GM23248 (cell line): ENCODE measurements at places on chromosomes 6 and 20. TPM values are rescaled to one million over a fixed set of nuclear protein-coding genes. Genes with fewer than 3 reads are reported as not detected.

DNA sequence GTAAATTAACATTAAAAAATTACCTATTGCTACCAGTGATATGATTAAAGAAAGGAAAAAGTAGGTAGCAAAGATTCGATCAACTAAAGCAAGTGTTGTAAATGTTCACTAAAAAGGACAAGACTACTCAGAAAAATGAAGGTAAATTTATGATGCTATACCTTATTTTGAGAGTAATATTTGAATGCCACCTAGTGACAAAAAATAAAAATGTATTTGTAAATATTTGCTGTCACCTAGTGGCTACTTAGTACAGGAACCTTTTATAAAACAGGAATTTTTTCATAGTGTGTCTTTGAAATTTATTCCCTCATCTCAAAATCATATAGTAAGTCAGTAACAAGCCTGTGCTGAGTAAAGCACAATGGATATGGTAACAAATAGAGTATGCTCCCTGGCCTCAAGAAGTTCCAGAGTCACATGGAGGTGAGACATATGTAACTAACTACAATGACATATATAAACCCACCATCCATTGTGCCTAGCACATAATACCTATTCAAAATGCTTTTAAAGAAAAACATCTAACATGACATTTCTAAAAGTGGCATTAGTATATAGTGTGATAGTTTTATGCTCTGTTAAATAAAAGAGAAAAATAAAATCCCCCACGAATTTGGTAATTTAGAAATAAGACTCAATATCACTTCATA lies 193.1 kb upstream of the SIM1 start:
- no peak overlapping the region for H3K27ac ChIP-seq
- H3K36me3 ChIP-seq = peaks cover 9% of the 10 kb centered on the region; the same call in 1 of the 2 replicates
- peaks cover 10% of the 10 kb centered on the region for H3K4me1 ChIP-seq
- H3K27me3 ChIP-seq = no peaks in the 10 kb centered on the region
- no peak overlapping the region for H3K4me3 ChIP-seq

GRCh38 chr20:50023116-50023805 lies 40.5 kb downstream of the SNAI1 start:
- H3K27ac ChIP-seq = no peak overlapping the region
- no peaks in the 10 kb centered on the region for H3K36me3 ChIP-seq
- peaks cover 23% of the 10 kb centered on the region for H3K4me1 ChIP-seq
- H3K27me3 ChIP-seq = no peaks in the 10 kb centered on the region

DNA sequence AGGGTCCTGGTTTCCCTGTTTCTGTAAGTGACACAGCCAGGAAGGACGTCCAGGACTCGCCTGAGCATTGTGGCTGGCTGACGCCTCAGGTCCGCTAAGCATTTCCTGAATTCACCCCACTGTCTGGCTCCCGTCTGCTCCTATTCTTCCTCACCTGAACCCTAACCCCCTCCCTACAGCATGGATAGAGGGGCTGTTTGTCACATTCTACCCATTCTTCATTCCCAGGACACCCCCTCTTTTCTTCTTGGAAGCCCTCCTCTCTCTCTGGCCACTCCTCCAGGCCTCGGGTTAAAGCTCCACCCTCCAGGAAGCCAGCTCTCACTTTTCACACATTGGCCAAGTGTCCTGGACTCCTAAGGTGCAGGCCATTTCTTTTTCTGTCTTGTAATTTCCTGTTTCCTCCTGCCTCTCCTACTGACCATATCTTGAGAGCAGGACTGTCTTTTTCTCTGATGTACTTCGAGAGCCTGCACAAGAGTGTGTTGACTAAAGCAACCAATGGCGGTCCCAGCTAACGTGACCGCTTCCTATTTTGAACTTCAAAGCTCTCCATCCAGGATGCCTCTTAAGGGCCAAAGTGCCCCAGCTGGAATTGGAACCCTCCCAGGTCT lies 24.2 kb upstream of the MYMX start:
- no peaks in the 10 kb centered on the region for H3K4me1 ChIP-seq
- H3K27me3 ChIP-seq = no peaks in the 10 kb centered on the region
- no peak overlapping the region for H3K27ac ChIP-seq
- H3K4me3 ChIP-seq = no peak overlapping the region
- DNase-seq = no peak

The TMX4 gene
- 20.4 and 27.7 TPM in 2 replicates for total RNA-seq

The SLC17A1 gene
- total RNA-seq = not detected in 2 replicates

The OTOR gene
- not detected in 2 replicates for total RNA-seq

The TTI1 gene
- 9.9 and 12.1 TPM in 2 replicates for total RNA-seq

The GFRAL gene
- not detected in 2 replicates for total RNA-seq
